ENCODE measurements at places on chromosomes 2 and 18.

DNA sequence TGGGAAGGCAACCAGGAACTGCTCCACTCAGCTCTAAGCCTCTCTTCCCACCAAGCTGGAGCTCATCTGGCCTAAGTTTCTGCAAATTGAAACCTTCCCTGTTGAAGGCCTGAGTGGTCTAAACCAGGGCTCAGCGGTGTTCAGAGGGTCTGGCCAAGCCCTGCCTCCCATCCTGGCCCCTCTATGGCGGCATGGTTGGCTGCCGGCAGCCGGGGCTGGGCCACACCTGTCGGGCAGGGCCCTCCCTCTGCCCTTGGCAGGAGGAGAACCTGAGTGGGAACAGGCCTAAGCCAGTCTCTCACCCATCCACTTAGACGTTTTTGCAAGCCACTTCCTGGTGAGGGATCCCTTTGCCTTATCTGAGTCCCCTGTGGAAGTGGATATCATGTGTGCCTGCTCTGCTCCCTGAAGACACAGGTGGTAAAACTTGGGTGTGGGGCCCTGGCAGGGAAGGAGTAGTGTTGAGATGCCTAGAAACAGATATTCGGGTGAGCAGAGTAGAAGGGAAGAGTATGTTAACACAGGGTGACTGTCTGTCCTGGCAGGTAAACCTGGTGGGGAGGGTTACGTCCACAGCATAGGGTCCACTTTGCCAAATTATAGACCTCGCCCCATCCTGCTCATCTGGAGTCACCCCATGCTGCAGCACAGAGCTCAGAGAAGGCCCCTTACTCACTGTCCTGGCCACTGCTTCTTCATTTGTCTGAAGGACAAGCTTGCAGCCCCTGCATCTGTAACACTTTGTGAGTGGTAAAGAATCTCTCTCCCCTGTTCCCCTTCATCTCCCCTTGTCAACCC is 63.0 kb upstream of the SIX2 start:
- DNase-seq = no peak

DNA sequence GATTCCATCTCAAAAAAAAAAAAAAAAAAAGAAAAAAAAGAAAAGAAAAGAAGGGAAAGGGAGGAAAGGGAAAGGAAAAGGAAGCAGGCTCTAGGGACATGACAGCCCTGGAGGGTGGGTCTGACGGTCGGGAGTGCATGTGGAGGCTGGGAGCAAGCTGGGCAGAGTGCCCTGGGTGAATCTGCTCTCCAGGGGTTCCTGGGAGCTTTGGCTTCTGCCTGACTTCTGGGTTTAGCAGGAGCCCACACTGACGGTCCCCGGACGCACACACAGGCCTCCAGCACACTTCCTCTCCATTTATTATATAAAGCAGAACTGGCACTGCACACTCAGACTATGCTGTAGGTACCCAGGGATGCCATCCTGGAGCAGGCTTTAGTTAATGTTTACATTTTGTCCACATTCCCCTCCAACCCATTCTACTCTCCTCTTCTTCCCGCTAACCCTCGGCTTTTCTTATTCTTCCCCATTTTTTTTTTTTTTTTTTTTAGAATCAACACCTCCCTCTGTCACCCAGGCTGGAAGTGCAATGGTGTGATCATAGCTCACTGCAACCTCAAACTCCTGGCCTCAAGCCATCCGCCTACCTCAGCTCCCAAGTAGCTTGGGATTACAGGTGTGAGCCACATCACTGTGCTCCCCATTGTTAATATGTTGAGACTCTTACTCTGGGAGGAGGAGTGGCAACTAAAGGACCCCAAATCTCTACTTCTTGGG is 151.1 kb upstream of the SLC1A4 start:
- DNase-seq = no peak

GRCh38 chr2:204108781-204109295 is 172.3 kb downstream of the ICOS start:
- no peak for DNase-seq

- DNase-seq = no peak
These were observed 1.9 kb upstream of the SLC1A4 start for GRCh38 chr2:64987001-64987955.

DNA sequence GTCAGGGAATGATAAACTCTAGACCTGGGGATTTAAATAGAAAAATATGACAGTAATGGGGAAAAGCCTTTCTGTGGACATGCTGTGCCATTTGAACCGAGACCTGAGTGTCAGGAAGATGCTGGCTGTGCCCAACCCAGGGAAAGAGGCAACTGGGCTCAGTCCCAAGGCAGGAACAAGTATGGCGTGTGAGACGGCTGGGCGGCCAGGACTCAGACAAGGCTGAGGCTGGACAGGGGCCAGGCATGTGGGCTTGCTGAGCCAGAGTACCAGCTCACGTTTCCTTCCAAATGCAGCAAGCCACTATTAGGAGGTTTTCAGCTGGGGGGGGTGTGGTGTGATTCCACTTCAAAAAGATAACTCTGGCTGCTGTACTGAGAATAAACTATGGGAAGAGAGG is 92.4 kb downstream of the INPP5D start:
- DNase-seq = no peak

Measured in stimulated activated CD8-positive, alpha-beta memory T cell treated with anti-CD3 and anti-CD28 coated beads, Interleukin-4, amount 100 ng/mL, for 4 hours (primary cell).